Stimulated activated CD4-positive, alpha-beta T cell treated with anti-CD3 and anti-CD28 coated beads, Interleukin-4, amount 100 ng/mL, for 1 hour (primary cell): ENCODE measurements at places on chromosomes 12 and 14.

- DNase-seq, result no peak
These were observed 201.0 kb downstream of the KIF26A start for GRCh38 chr14:104339361-104339760.

GRCh38 chr12:26383041-26383440 is 187.7 kb downstream of the SSPN start:
- no peak for DNase-seq

DNA sequence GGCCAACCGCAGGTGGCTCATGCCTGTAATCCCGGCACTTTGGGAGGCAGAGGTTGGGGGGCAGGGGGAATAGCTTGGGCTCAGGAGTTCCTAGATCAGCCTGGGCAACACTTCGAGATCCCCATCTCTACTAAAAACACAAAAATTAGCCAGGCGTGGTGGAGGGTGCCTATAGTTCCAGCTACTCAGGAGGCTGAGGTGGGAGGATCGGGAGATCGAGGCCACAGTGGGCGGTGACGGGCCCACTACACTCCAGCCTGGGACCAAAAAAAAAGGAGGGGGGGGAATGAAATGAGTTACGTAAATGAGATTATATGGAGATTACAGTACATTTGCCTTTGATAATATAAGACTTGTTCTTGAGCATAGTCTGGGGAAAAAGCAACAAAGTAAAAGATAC is 1.1 kb downstream of the RPAP3 start:
- no peak for DNase-seq

GRCh38 chr14:101553931-101554330 is 7.4 kb upstream of the DIO3 start:
- no peak for DNase-seq

GRCh38 chr12:25652371-25652770 is 99.3 kb upstream of the LMNTD1 start:
- DNase-seq, result no peak

DNA sequence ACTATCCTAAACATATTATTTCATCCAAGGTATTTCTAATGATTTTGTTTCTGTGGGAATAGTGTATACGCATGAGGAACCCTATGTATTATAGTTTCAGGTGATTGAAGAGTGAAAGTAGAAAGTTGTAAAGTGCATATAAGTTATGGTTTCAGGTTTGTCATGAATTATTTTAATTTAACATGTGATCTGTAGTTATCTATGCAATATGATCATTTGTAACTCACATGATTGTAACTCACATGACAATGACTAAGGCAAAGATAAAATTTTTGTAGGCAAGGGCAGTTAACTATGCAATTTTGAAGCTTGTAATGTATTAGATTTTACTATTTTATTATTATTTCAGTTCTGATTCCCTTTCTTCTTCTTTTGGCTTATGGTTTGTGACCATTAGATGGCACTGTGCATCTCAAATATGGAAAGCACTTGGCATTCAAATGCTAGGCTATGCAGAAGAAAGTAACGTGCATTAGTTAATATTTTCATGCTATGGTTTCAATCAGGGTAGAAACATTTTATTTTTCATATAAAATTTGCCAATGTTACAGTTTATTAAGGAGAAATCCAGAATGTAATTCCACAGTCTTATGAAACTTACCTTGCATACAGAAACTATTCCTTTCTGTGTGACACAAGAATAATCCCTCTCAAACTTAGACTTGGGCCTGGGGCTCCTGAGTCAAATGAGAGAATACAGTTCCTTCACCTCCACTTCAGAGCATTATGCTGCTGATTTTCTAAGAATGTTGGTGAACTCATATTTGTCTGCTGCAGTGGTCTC is 15.8 kb upstream of the TMEM30B start:
- no peak for DNase-seq

GRCh38 chr12:12128670-12129069 is 57.9 kb downstream of the BCL2L14 start:
- DNase-seq, result no peak

GRCh38 chr14:64912261-64912660 is 2.0 kb upstream of the CHURC1 start:
- no peak for DNase-seq

- peak; percentile 30 for DNase-seq
These were observed 21.4 kb upstream of the NCOR2 start for GRCh38 chr12:124588751-124589267.

DNA sequence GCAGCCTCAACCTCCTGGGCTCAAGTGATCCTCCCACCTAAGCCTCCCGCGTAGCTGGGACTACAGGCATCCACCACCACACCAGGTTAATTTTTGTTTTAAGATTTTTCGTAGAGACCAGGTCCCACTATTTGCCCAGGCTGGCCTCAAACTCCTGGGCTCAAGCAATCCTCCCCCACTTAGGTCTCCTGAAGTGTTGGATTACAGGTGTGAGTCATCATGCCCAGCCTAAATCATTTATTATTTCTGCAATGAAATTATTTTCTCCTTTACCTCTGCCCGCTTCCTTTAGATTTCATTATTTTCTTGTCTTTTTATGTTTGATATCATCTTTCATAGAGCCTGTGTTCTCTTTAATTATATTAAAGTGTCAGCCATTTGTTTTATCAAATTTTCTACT is 165.2 kb upstream of the OTX2 start:
- no peak for DNase-seq

- DNase-seq, result no peak
These were observed 169.9 kb downstream of the CACNA1C start for GRCh38 chr12:2222691-2223090.

GRCh38 chr12:122042910-122043309 is 21.2 kb downstream of the BCL7A start:
- DNase-seq, result no peak

- no peak for DNase-seq
These were observed 13.5 kb downstream of the COQ5 start for GRCh38 chr12:120515496-120515895.

- DNase-seq, result no peak
These were observed 11.0 kb upstream of the DHRS4 start for GRCh38 chr14:23942587-23942986.

GRCh38 chr12:74535536-74535935 is 2.1 kb upstream of the ATXN7L3B start:
- no peak for DNase-seq

- DNase-seq, result no peak
These were observed 50.4 kb downstream of the ACADS start for GRCh38 chr12:120775862-120776552.

GRCh38 chr12:109946913-109947312 is 46.8 kb downstream of the TCHP start:
- DNase-seq, result no peak

- DNase-seq, result no peak
These were observed 5.2 kb downstream of the LRTM2 start for GRCh38 chr12:1825382-1826102.

GRCh38 chr14:84804895-84805294 is 725.0 kb upstream of the FLRT2 start:
- no peak for DNase-seq

DNA sequence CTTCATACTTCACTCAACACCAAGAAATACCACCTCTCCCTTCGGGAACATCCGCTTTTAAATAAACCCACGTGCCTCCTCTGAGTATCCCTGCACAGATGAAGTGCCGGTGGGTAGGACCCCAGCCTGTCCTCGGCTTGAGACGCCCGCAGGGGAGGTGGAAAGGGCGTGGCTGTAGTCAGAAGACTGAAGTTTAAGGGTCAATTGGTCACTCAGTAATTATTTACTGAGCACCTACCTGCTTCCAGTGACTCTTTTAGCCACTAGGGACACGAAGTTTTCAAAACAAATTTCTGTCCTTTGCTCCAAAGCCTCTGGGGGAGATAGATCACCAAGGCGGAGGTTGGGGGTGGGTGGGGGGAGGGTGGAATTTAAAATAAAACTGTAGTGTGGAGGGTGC is 309.4 kb downstream of the VRK1 start:
- no peak for DNase-seq

GRCh38 chr12:62670986-62671720 is 204.5 kb downstream of the MON2 start:
- no peak for DNase-seq

DNA sequence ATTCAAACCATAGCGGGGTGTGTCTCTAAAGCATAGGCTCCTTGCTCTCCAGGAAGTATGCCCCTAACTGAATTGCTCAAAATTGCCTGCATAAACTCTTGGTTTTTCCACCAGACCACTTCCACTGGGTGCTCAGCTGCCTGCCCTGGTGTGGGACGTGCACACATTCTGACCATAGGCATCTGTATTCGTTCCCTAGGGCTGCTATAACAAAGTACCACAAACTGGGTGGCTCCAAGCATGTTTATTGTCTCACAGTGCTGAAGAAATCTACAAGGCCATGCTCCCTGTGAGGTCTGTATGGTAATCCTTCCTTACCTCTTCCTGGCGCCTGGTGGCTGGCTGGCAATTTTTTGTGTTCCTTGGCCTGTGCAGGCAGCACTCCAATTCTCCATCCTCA is 16.4 kb upstream of the GALNT6 start:
- DNase-seq, result no peak

GRCh38 chr12:68393417-68393816 is 61.3 kb upstream of the MDM1 start:
- DNase-seq, result no peak

DNA sequence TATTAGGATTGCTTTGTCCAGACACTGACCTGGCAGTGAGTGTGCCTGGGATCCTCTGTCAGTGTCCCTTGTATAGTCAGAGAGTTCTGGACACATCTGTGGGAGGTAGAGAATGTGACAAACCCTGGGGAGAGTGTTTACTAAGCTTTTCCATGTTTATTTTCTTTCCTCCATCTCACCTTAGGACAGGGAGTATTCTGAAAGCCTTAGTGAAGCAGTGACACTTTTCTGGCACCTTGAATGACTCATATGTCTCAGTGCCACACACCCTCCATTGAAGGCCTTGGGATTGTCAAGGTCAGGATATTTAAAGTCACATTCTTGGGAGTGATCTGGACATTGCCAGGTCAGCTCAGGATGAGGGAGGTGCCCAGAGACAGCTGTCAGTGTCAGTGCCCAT is 34.9 kb upstream of the CTDSP2 start:
- DNase-seq, result no peak

- DNase-seq, result no peak
These were observed 220.5 kb downstream of the BCAT1 start for GRCh38 chr12:24728366-24728765.

DNA sequence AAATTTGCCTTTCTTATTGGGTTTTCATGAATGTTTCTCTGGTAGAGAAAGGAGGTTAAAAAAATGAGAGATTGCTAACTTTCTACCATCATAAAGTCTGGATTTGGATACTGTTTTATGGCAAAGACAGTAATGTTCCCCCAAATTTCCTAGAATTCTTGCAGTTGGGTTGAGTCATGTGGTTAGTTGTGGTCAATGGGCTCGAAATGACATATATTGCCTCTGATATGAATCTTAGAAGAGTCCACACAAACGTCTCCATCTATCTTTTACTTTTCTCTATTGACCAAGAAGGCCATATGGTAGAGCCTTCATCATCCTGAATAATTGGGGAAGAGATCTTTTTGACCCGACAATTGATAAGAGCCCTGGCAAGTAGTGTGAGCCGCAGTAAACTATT is 119.5 kb upstream of the PMCH start:
- DNase-seq, result no peak

DNA sequence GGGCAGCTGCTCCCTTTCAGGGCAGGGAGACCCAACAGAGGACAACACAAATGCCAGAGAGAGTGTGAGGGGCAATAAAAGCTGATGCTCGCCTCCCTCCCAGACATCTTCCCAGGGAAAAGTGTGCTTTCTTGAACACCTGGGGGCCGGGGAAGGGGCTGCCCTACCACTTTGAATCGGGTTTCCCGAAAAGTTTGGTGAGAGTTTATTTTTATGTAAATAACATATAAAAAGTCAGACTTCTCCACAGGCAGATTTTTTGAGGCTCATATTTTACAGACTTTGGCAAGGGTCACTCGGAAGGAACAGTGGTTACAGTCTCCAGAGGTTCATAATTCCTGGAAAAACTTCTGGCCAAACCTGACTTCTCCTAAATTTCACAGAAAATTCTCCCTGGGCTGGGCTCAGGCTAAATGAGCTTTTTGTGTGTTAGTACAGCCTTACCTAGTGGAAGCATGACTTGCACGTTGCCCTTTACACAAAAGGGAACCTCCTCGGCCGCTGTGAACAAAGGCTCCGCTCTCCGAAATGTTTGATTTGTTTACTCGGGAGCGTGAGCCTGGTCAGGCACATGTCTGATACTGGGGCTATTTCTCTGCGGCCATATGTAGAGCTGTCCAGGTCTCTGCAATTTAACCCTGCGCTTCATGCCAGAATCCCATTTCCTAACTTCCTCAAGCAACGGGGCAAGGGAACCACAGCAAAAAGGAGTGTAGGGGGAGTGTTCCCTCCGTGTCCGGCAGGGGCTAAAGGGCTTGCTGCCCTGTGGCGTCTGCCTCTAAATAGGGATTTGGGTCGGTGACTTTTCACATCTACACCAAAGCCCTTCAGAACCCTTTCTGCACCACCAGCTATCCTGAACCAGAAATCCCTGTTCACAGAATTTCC is 3.4 kb downstream of the RTL1 start:
- DNase-seq, result no peak

GRCh38 chr12:68812553-68813241 is 4.7 kb downstream of the MDM2 start:
- DNase-seq, result no peak

GRCh38 chr14:102278631-102278935 is 26.4 kb downstream of the MOK start:
- no peak for DNase-seq

GRCh38 chr14:33938131-33938949 is 12.5 kb downstream of the EGLN3 start:
- no peak for DNase-seq

- DNase-seq, result no peak
These were observed 82.5 kb downstream of the LMO3 start for GRCh38 chr12:16523284-16523950.

DNA sequence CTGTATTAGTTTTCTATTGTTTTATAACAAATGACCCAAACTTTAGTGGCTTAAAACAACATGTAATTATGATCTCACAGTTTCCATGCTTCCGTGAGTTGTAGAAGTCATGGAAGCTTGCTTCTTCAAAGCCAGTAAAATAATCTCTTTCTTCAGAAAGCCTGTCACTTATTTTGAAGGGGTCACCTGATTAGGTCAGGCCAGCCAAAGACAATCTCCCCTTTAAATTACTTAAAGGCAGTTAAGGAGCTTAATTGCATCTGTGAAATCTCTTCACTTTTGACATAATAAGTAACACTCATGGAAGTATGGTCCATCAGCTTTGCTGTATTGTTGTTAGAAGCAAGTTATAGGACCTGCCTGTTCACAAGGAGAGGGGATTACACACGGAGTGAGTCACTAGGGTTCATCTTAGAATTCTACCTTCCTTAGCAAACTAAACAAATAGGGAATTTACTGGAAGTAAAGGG is 89.8 kb downstream of the FAR2 start:
- DNase-seq, result no peak
